ENCODE measurements at places on chromosomes 2 and 18.

DNA sequence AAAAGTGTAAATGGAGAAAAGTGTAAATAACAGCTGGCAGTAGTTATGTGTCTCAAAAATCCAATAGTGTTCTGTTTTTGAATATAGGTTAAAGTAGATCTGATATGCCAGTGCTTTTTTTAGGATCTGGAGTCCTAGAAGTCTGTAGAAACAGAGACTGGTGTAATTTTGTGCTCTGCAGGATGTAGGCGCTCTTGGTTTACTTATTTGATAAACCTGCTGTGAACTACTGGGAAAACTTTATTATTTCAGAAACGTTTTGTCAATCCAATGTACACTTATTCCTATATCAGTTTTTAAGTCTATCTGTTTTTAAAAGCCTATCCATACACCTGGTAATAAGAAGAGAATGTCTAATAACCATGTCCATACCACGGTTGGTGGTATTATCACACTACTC lies 530.8 kb upstream of the ZNF804A start:
- no peak for DNase-seq

GRCh38 chr2:239727776-239728600 lies 297.2 kb downstream of the NDUFA10 start:
- DNase-seq: no peak

- DNase-seq: no peak
These were observed 24.3 kb upstream of the STPG4 start for GRCh38 chr2:47179388-47179787.

DNA sequence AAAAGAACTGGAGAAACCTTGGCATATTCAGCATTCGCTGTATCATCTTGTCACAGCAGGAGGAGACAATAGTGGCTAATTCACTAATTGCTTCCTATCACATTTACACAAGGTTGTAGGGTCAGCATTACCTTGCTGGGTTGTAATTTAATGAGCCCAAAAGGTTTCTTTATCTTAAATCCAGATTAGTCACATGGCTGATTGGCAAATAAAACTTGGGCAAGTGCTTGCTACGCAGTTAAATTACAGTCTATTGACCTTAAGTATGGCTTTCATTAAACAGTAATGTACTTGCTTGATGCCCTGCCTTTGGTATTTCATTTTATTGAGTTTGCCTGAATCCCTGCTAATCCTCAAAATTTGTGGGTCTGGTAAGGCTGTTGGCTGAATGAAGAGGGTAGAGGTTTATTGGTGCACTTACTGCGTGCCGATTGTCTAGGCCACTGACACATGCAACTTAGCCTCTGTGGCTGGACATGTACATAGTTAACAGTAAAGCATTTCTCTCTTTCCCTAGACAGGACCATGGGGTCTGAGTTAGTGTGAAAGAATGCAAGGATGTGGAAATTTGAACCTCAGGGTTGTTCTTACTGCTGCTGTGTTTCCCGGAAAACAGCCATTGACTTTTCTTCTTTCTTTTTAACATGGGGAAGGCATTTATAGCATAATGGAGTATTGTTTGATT lies 34.3 kb downstream of the FMNL2 start:
- no peak for DNase-seq

DNA sequence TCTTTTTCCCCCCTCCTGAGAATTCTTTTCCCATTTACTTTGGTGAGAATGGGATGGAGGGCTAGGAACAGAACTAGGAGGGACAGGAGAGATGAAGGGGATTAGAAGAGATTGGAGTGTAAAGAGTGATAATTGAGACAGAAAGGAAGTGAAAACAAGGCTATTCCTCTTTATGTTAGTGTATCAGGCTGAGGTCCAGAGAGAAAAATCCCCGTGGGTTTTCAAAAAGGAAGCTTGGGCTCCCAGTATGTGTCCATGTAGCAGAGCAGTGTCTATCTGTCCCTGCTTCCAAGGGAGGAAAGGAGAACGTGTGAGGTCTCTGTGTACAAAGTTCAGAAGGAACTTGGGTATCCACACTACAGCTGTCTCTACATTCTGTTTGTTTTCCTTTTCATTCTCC lies 59.9 kb upstream of the KCNE4 start:
- no peak for DNase-seq

- peak; percentile 56 for DNase-seq
These were observed 42.9 kb upstream of the EML6 start for GRCh38 chr2:54680397-54681041.

DNA sequence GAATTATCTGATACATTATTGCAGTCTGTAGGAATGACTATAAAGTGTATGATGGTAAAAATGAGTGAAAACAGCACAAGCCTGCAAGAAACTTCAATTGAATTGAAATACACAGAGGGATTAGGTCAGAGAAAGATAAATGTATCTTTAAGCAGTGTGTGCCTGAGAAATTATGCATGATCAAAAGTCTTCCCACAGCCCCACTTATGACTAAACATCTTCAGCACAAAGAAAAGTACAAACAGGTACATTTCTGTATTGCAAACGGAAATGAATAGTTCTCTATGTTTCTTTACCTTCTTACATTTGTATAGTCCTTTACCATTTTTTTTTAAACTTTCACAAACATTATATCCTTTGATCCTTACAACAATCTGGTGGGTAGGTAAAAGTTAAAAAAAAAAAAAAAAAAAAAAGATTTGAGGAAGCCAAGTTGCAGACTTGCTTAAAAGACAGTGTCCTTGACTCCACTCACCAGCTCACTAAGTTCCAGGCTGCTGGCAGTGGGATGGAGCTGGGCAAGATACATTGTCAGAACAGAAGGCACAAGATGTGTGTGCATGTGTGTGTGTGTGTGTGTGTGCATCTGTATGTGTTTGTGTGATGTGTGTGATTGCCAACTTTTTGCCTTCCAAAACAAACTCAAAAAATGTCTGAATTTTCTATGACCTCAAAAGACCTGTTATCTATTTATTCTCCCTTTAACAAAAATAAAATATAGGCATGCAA lies 423.7 kb upstream of the ACVR2A start:
- DNase-seq: no peak

GRCh38 chr2:115163572-115163971 lies 721.1 kb downstream of the DPP10 start:
- DNase-seq: no peak

DNA sequence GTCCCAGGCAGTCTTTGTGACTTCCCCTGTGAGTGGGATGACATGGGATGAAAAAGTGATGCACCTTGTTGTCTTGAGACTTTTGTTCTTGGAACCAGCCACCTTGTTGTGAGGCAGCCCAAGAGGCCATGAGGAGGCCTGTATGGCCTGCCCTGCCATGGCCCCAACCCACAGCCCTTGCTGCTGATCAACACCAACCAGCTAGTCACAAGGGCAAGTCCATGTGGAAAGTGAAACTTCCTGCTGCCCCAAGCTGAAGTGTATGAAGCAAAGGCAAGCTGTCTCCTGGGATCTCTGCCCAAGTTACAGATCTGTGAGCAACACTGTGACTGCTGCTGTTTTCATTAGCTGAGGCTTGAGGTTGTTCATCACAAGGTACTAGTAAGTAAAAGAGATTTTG lies 21.6 kb downstream of the TMEM18 start:
- DNase-seq: no peak

DNA sequence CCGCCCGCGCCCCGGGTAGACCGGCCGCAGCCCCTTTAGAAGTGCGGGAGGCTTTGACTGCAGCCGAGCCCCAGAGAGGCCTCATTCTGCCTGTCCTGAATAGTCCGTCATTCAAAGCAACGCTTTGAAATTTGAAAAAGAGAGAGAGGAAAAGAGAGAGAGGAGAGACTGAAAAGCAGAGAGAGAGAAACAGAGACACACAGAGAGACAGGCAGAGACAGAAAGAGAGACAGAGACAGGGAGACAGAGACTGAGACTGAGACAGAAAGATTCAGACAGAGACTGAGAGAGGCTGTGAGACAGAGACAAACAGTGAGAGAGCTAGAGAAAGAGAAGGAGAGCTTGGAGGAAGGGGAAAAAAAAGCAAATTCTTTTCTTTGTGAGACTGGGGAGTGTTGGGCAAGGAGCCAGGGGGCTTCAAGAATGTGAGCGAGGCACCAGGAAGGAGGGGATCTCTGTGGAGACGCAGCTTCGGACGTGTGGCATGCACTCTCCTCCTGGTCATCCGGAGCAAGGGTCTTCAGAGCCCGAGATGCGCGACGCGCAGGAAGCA lies 73.1 kb downstream of the MYCN start:
- no peak for DNase-seq

DNA sequence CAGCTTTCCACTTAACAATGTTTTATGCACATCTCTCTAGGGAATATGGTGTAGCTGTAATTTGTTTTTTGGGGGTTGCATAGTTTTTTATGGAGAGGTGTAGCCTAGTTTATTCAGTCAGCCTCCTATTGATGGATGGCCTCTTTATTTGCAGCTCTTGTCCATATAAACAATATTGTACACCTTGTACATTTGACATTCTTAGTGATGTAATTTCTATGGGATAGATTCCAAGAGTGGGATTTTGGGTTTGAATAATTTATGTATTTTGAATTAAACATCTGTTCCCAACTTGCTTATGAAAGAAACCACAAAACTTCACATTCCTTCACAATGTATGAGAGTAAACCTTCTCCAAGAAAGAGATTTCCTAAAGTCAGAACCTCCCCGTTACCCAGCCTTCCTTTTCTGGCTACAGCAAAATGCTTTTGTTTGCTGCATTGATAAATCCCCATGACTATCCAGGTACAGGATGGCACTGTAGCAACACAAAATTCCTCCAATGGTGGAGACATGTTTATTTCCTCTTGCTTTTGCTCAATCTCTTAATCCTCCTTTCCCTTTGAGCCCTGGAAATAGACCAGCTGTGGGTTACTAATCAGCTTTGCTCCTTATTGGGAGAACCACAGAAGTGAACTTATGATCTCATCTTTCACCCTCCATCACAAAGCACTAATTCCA lies 58.4 kb upstream of the GALR1 start:
- no peak for DNase-seq

DNA sequence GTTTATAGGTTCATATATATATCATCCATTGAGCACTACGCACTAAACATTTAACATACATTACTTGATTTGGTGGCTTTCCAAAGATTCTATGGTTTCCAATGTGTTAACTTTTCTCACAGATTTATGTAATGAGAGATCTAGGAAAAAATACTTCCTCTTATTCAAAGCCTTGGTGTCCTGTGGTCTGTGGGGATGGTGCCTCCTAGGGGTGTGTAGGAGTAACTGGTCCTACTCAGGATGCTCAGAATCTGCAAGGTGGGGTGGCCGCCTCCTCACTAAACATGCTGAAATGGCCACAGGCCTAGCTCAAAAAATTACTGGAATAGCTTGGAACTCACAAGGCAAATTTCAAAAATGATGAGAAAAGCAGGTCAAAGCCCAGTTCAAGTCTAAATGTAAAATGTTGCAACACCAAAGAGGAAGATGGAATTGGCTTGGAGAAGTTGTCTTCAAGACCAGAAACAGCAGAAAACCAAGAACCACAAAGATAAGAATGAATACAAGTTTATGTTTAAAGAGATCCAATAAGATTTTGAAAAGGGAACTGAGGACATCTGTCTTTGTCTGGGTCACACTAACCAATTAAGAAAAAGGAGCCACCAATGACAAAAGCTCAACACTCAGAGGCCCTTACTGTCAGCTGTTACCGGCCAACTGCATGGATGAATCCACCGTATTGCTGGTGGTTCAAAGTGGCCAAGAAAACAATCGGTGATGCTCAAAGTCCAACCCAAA lies 11.5 kb downstream of the GPR55 start:
- DNase-seq: no peak

GRCh38 chr2:31028417-31028816 lies 109.8 kb downstream of the GALNT14 start:
- no peak for DNase-seq

GRCh38 chr2:187345338-187345737 lies 102.7 kb downstream of the CALCRL start:
- no peak for DNase-seq

- no peak for DNase-seq
These were observed 101.5 kb upstream of the STON1 start for GRCh38 chr2:48428449-48428848.

- DNase-seq: no peak
These were observed 168.5 kb upstream of the GLI2 start for GRCh38 chr2:120567128-120567527.

DNA sequence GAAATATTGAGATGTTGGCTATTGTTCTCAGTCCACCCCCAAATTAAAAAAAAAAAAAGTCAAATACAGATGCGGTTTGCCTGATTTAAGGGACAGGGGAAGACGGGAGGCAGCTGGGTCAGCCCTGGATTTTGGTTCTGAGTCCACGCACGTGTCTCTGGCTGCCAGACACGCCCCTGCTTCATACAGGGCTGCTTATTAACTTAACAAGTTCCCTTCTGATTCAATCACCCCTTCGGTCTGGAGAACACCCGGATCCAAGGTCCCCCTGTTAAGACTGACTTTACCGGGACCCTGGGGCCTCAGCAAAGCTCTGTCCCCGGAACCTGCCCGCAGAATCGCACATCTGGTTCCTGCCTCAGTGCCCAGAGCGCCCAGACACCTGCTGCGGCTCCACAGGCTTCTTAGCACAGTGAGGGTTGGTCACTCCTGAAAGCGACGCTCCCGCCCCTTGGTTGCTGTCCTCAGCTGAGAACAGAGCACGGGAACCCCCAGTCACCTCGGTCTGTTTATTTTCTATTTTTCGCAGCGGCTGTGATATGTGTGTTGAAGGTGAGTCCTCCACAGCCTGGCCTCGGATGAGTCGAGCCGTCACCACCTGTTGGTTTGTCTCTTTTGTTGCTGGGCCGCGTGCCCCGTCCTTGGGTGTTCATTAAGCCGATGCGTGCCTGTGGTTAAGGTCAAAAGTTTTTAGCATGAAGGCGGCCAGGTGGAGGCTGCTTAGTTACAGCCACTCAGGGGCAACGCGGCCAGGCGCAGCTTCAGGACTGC lies 57.2 kb downstream of the RTP5 start:
- no peak for DNase-seq
